ENCODE measurements at places on chromosomes 2 and 18. TPM values are rescaled to one million over a fixed set of nuclear protein-coding genes. Genes with fewer than 3 reads are reported as not detected.

- DNase-seq: no peak
Observed at GRCh38 chr2:3504741-3505140, 14.6 kb downstream of the ADI1 start.

- no peak for DNase-seq
Observed at GRCh38 chr2:96821113-96821675, 5.1 kb downstream of the CNNM3 start.

DNA sequence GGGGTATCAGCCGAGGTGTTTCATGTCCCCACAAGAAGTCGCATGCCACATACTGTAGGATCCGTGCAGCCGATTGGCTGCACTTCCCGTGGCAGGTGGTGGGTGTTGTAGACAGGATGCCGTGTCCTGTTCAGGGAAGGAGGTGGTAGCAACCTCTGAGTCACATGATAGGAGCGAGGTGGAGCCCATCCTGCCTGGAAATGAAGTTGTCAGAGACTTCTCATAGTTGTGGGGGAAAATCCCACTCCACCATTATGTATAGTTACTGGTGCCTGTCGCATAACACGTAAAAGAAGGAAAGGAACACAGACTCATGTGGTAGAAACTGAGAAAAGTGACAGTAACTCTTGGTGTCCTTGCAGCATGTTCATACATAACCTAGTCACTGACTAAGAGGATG, 91.4 kb upstream of the IL1R2 start:
- DNase-seq: no peak

DNA sequence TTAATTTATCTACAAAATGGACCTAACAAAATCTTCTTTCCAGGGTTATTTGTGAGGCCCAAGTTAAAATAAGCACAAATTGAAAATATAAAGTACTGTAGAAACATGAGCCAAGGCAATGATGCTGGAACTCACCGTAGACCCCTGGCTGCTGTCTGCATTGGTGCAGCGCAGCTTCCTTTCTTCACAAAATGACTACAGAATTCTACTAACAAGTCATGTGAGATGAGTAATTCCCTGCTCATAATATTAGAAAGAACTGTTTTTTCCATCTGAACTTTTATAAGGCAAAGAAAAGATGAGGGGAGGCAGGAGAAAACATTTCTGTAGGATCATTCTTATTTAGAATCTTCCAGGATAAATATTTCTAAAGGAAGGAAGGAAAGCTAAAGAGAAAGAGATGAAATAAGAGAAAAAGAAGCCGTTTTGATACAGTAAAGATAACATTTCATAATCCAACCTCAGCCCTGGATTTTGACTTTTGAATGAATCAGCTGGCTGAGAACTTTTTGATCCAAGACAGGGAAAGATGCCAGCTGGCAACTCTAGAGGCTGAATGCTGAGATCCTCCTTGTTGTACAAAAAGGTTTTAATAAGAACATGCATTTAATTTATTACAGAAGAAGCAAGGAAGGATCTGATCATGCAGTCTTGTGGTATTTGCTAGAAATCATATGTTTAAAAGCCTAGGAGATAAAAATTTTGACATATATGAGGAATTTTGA, 183.9 kb upstream of the KLHL14 start:
- DNase-seq: no peak

DNA sequence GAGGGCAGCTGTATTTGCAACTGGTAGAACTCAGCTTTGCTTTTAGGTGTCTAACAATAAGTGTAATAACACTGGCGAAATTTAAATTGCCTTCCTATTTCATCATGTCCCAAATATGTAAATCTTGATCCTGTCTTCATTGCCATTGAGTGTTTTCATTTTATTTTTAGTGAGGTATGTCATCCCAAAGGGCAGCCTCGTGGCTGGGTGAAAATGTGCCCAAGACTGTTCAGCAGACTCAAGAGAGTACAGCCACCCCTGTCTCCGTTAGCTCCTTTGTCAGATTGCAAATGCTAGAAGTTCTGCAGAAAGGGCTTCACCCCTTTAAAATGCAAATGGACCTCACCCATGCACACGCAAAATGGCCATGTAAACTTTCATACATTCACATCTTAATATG, 278.8 kb downstream of the RND3 start:
- no peak for DNase-seq

GRCh38 chr2:13650586-13651180, 933.9 kb downstream of the TRIB2 start:
- no peak for DNase-seq

DNA sequence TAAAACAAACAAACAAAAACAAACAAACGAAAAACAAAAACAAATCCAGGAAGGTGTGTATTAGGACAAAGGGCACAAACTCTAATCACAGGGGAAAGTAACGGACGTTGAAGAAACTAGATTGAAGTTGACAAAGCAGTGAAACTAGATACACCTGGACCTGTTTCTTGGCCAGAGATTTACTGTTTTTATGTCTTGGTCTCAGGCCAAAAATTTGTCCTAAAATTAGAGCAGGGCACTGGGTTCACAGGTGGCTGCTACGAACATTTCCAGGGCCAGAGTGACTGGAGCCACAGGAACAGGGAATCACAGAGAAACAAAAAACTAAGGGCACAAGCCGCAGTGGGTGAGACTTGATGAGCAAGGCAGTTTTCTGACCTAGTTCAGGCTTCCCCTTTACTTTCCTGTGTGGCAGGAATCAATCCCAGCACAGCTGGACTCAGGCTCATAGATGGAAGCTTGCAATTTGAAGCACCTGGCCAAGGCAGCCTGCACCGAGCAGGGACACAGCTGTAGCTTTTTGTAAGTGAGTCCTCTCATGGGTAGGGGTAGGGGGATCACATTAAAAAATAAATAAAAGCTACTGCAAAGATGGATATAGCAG, 329.4 kb downstream of the DLGAP1 start:
- no peak for DNase-seq

EGR4 gene
- not detected for total RNA-seq

C2orf78 gene
- total RNA-seq: not detected

Measured in transverse colon (tissue), 4 donors.